ENCODE measurements at places on chromosomes 1 and 21.

DNA sequence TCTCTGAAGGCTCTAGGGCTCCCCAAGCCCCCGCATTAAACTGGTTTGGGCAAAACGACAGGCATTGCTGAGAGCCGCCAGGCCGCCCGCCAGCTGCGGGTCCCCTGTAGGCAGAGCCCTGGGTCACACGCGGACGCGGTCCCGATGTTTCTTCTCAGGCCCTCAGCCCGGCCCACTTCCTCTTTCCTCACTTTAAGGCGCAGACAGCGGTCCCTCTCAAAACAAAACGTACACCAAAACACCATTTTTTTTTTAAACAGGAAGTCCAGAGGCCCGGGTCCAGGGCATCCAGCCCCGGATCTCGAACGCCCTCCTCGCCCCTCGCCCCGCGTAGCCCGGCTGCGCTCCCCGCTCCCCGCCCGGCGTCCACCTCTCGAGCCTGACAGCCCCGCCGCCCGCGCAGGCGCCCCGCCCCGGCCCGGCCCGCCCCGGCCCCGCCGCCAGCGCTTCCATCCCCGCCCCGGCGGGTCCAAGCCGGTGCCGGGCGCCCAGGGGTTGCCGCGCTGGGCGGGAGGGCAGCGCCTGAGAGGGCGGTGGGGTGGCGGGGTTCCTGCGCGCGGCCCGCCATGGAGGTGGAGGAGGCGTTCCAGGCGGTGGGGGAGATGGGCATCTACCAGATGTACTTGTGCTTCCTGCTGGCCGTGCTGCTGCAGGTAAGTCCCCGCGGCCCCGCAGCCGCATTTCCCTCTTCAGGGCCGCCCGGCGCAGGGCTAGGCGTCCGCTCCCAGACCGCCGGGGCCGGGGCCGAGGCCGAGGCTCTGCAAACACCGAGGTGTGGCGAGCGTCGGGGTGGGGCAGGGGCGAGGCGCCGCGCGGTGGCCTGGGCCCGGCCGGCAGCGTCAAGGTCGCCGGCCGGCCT is at the start of gene SLC22A15:
TSS of gene SLC22A15 (plus strand) at position 452 of the 859 bp plus-strand sequence. CDS start at position 567, 115 bp downstream.
- DNase-seq: peak; percentile 85

- no peak for DNase-seq
These were observed 8.9 kb downstream of the ADGRB2 start for GRCh38 chr1:31755197-31755611.

GRCh38 chr1:210418863-210419650 is 90.4 kb downstream of the HHAT start:
- DNase-seq: no peak

- no peak for DNase-seq
These were observed at the start of gene GABRD for GRCh38 chr1:2019172-2019543. GABRD (plus strand) TSS chr1:2019345; CDS start chr1:2019424, 79 bp downstream.

GRCh38 chr1:86906419-86906818 is 7.5 kb downstream of the SELENOF start:
- no peak for DNase-seq

GRCh38 chr1:9643351-9644256 is 7.9 kb upstream of the PIK3CD start:
- DNase-seq: no peak

GRCh38 chr1:46490656-46491442 is 1.2 kb downstream of the DMBX1 start:
- DNase-seq: peak; percentile 38

GRCh38 chr1:147142886-147143285 is 29.4 kb downstream of the PRKAB2 start:
- DNase-seq: no peak

DNA sequence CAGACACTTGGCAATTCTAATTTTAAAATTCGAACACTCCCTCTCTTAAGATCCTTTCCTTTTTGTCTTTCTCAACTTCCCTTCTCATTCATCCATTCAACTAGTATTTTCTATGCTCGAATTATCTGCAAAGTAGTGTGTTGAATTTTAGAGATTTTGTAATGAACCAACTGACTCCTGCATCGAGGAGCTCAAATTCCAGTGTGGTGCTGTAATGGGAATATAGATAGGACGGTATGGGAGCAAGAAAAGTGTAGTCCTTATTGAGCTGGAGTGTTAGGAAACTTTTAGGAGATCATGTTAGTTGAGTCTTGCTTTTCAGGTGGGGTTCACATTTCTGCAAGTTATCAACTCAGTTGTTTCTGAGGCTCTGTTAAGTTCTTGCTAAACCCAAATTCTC is 897.5 kb downstream of the TTLL7 start:
- DNase-seq: no peak

GRCh38 chr21:32520875-32521735 is 64.2 kb downstream of the TCP10L start:
- no peak for DNase-seq

DNA sequence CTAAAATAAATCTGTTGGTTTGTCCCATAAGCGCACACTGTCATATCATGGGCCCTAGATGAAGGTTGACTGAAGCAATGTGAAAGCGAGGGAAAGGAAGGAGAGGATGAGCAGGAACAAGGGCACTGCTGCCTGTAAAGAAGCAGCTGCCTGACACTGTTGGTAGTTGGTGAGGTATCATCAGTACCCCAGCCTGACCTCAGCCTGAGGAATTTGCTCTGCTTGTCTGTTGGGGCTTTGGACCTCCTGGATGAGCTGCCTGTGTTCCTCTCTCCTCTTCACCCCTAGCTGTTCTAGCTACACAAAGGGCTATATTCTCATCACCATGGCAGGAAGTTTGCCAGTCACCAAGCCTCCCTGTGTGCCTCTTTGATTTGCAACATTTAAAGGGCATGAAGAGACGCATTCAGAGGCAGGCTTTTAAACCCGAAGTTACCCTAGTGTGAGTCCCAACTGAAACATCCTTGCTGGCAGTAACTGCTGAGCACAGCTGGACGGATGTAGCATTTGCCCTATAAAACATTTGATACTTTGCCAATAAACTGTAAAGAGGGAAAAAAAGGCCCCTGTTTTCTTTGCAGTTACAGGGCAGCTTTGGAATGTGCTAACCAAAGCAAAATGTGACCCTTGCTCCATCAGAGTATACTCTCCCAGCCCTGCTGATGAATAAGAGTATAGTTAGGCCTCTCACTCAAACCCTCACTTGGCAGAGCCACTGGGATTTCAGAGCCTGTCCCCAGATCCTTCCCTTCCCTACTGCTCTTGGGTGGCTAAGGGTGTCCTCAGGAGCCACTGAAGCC is 22.2 kb upstream of the SPATA6 start:
- no peak for DNase-seq

GRCh38 chr1:64480999-64481772 is 11.3 kb downstream of the CACHD1 start:
- no peak for DNase-seq

- DNase-seq: no peak
These were observed 6.9 kb downstream of the DTL start for GRCh38 chr1:212042436-212042835.
